ENCODE measurements at places on chromosomes 7 and 10.

DNA sequence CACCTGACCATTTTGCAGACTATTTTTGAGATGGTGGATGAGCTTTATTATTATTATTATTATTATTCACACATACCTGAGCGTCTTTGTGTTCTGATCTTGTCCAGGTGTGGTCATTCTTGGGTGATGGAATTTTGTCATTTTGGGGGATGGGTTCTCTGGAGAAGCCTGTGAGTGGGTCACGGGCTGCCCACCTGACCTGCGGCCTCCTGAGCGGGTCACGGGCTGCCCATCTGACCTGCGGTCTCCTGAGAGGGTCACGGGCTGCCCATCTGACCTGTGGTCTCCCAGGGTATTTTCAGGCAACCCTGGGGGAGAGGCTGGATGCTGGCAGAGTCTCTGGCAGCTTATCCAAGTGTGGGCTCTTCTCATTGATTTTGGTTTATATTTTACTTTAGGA lies 7.3 kb downstream of the SCART1 start:
- DNase-seq: no peak

DNA sequence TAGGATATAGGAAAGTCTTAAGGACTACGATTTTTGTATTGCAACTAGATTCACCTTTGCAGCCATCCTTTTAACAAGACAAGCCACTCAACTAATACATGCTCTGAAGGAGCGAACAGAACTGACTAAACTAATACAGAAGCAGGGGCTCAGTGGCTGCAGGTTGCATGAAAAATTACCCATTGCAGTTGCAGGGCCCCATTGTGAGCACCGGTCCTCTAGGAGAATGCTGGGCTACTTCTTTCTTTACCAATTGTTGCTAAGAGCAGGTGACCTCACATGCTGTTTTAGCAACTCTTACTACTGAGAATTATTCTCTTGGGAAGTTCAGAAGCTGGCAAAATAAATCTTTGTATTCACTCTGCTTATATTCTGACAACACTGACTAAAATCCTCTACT lies 64.0 kb upstream of the ANKRD1 start:
- no peak for DNase-seq

DNA sequence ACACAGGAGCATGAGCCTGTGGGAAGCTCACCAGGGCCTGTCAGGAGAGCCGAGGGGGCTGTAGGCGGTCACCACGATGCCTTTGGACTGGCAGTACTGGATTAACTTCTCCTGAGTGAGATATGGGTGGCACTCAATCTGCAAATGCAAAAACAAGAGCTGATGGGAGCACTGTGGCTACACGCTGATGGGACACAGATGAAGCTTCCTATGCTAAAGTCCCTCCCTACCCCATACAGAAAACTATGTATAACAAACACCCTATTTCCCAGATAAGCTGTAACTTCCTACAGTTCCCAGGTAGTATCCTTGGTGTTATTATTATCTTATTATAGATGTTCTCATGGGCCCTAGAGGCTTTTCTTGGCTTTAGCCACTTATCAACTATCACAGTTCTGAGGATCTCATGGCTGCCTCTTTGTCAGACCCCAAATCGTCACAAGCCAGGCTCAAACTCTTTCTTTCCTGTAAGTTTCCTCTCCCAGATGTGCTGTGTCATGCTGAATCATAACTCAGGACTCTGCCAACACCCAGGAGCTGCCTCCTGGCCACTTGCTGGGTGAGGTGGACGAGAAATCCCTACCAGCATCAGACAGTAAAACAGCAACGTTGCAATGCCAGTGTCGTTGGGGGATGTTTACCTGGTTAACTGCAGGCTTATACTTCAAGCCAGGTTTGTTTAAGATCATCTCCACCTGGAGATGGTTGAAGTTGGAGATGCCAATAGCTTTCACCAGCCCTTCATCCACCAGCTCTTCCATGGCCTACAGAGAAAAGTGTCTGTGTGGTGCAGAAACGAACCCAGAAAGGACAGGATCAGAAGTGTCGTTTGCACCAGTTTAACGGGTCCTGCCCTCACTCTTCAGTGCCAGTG lies 10.3 kb downstream of the AKR1B1 start:
- no peak for DNase-seq

DNA sequence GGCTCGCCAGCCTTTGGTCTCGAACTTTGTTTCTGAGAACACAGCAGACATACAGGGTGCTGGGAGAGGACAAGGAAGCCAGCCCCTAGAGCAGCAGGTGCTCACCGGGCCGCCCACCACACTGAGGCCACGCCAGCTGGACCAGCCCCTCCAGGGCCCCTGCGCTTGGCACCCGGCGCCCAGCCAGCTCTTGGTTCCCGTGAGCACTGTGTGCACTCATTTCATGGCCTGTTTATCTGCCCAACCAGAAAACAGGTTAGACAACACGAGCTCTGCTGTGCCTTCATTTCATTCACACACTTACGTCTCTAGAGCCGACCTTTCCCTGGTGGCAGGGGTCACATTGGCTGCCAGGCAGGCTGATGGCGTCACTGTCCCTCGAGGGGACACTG lies 104.0 kb downstream of the CYTH3 start:
- no peak for DNase-seq

DNA sequence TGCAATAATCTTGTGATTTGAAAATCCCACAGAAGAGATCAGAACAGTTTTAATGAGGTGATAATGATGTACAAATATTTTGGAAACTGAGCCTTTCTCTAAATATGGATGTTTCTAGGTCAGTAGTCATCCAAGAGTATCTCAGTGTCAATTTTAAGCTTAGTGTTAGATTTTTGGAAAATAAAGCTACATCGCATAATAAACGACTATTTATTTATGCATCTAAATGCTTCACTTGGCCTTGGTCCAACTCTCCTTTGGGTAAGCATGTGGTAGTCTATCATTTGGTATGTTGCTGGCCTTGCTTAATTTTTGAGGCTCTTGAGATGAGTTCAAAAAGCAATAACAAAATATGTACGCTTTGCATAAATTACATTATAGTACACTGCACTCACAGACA lies 5.4 kb upstream of the PPP1R9A start:
- DNase-seq: no peak

GRCh38 chr7:24896031-24896501 lies 83.9 kb downstream of the OSBPL3 start:
- DNase-seq: no peak

DNA sequence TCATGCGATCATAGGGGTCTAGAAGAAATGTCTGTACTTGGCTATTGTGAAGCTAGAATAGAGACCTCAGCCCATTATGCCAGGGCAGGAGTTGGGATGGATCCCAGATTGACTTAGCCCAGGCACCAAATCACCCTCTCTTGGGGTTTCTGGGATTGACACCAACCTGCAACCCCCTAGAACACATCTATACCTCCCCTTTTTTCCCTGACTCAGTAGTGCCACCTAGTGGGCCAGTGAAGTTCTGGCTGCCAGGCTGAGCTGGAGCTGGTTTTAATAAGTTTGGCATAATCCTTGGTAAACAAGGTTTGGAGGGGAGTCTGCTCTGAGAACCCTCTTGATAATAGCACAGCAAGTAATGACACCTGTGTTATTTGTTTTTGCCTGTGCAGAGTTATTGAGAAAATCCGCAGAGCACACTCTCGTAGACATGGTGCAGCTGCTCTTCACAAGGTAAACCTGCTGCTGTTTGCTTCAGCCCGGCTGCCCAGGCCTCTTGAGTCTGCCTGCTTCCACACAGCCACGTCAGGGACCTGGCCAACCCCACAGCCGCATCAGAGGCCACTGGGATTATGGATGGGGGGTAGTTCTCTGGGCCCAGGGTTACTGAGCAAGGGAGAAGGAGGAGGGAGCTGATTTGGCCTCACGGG lies 43.3 kb upstream of the NFKB2 start:
- DNase-seq: peak; percentile 68

- no peak for DNase-seq
Measured at GRCh38 chr10:43681220-43681619, 32.5 kb upstream of the ZNF32 start.

DNA sequence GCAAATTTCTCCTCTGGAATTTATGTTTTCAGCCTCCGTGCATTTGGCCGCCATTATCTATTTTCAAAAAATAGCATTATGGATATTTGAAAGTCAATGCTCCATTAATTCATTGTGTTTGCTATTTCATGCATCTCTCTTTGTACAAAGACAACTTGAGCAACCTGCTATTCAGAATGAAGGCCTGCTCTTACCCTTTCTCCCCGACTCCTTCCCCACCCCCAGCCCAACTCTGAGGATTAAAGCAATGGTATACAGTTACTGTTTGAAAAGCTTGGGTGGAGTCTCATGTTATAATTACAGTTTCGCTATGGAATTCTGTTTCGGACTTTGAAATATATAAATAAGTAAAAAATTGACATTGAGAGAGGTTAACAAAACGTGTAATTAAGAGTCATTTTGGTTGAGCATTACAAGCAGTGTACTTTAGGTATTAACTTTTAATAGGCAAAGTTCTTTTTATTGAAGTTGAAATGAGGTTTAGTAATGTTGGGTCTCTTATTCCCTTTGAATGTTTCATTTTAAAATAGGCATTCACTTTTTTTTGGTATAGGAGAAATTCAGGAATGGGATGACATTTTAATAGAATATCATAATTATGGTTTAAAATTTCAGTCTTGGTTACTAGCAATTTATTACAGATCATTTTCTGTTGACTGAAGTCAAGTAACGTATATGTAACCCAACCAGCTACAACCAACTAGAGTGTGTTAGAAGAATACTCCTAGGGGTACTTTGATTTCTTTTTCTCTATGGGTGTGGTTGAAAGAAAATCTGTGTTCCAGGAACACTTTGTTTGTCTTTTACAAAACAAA lies 93.1 kb downstream of the ARID5B start:
- no peak for DNase-seq

- DNase-seq: no peak
Measured at GRCh38 chr7:4249241-4249640, 432.9 kb upstream of the FOXK1 start.

DNA sequence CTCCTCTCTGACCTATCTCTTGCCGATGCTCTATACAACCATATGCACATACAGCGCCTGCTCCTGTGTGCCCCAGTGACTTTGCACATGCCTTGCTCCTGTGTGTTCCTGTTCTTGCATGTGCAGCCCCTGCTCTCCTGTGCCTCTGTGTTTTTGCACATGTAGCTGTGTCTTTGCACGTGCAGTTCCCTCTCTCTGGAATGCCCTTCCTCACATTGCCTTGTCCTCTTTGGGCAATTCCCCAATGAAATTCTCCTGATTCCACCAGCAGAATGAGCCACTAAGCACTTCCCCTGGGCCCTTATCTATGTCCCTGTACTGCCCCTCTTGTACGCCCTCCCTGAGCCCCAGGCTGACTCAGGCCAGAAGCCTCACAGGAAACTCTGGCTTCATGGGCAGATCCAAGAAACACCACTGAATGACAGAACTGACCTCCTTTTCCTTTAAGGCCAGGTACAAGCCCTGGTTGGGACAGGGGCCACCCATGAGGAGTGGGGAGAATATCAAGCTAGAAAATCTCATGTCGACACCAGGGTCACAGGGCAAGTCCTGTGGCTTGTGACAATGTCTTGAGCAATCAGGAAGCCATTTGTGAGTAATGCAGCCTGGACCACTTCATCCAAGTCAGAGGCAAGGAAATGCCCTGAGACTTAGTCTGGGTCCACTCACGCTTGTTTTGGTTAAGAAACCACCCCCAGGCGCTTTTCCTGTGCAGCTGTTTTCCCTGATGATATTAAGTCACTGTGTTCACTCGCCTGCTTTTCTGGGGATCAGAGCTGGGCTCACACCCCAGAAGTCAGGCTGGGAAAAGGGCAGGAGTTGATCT lies 1.9 kb upstream of the ARHGAP22 start:
- DNase-seq: no peak

DNA sequence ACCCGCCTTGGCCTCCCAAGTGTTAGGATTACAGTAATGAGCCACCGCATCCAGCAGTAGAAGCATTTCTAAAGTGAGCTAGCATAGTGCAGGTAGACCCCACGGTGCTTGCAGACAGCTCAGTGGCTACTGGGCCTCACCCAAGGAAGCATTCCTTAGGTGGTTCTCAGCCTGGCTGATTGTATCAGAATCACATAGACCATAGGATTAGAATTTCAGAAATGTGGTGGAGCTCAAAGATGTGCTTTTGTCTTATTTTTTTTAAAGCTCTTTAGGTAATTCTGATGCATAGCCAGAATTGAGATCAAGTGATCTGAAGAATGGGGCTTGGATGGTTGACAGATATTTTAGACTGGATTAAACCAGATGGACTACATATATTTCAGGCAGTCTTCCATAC lies 10.9 kb downstream of the ANLN start:
- DNase-seq: no peak

GRCh38 chr7:28055161-28055544 lies 125.4 kb downstream of the JAZF1 start:
- no peak for DNase-seq

DNA sequence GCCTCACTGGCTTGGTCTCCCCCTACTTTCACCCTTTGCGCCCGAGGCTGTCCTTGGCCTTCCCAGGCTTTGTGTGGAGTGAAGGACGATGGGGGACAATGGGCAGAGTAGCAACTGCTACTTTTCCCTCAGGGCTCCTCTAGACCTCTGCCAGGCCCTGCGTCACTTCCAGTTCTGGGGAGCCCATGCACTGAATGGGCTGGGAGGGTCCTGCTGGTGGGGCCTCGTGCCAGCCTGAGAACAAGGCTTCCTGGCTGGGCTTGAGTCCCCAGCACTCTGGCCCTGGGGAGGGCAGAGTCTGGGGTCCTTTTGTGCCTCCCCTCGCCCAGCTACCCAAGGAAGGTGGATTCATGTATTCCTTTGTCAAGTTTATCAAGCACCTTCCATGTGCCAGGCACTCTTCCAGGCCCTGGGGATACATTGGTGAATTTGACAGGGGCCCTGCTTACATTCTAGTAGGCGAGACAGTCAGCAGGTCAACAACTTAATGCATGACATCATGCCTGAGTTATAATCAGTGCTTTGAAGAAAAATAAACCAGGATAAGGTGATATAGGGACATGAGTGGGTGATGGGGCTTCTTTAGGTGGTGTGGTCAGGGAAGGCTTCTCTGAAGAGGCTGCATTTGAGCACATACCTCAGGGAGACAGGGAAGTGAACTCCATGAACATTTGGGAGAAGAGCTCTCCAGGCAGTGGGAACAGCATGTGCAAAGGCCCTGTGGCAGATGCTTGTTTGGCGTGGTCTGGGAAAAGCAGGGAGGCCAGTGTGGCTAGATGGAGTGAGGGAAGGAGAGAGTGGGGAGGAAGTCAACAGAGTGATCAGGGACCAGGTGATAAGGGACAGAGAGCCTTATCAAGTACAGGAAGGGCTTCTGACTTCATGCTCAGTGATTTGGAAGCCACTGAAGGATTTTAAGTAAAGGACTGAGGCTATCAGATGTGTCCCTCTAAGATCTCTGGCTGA lies 14.1 kb downstream of the ZMIZ1 start:
- no peak for DNase-seq

DNA sequence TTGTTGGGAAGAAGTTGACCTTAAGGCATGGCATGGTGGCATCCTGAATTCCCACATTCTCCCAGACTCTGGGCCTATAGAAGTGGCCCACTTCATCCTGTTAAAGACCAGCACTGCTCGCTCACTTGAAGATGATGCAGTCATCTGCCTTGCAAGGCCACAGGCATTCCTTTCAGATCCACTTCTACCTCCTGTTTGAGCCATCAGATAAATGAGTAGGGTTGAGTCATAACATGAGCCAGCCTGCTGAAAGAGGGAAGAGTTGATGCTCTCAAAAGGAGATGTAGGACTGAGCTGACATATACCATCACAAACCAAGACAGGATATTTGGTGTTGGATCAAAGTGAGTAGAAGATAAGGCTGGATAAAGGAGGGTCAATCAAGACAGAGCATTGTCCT lies 1.5 kb upstream of the EBLN1 start:
- no peak for DNase-seq
